ENCODE measurements at places on chromosomes 1 and 21.

GRCh38 chr1:248755517-248755916 is at the start of gene LYPD8:
Gene LYPD8 (minus strand): TSS chr1:248755759. CDS start chr1:248751081, 4,678 bp downstream.
- H3K36me3 ChIP-seq = no peaks in the 10 kb centered on the region
- H3K4me3 ChIP-seq = no peak within 1 kb of the TSS
- H3K27ac ChIP-seq = no peak within 1 kb of the TSS
- DNase-seq = no peak
- H3K4me1 ChIP-seq = no peaks in the 10 kb centered on the region

DNA sequence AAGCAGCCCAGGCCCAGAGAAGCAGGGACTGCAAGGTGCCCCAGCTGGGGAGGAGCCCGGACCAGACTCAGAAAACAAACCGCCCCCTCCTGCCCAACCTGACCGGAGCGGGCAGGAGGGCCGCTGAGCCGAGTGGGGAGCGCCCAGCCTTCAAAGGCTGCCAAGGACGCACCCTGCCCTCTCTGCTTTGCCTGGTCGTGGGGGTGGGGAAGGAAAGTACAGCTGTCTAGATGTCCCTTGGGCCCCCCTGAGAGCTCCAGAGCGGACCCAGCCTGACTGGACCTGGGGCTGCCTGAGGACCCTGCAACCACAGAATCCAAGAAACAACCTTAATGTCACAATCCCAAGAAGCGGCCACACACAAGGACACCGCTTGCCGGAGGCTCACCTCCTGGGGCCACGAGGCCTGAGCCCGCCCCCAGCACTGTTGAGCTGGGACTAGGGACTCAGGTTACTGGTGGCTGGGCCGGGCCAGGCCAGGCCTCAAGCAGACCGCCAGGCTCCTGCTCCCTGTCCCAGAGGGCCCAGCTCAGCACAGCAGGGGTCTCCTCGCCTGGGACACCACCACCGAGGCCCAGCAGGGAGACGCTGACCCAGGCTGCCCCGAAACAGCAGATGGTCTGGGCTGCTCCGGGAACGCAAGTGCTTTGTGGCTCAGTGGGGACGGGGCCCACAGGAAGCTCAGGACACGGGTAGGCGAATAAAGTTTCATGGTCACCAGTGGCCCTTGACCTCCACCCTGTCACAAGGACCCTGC is 1.4 kb downstream of the DVL1 start:
- H3K36me3 ChIP-seq = no peaks in the 10 kb centered on the region
- DNase-seq = no peak
- peak overlapping the region; percentile 96 for H3K27ac ChIP-seq
- peaks cover 57% of the 10 kb centered on the region for H3K4me1 ChIP-seq
- no peaks in the 10 kb centered on the region for H3K27me3 ChIP-seq
- H3K4me3 ChIP-seq = peak overlapping the region; percentile 80

- no peaks in the 10 kb centered on the region for H3K4me1 ChIP-seq
- H3K27ac ChIP-seq = no peak overlapping the region
- no peaks in the 10 kb centered on the region for H3K27me3 ChIP-seq
- H3K4me3 ChIP-seq = no peak overlapping the region
- no peak for DNase-seq
- H3K36me3 ChIP-seq = no peaks in the 10 kb centered on the region
Observed at GRCh38 chr1:246428542-246429308, 78.4 kb downstream of the SMYD3 start.

- no peak overlapping the region for H3K4me3 ChIP-seq
- DNase-seq = no peak
- H3K36me3 ChIP-seq = no peaks in the 10 kb centered on the region
- H3K27ac ChIP-seq = peak overlapping the region; percentile 13
- H3K4me1 ChIP-seq = peaks cover 5% of the 10 kb centered on the region
Observed at GRCh38 chr21:15199414-15200383, 134.9 kb upstream of the NRIP1 start.

- no peak for DNase-seq
- H3K36me3 ChIP-seq = no peaks in the 10 kb centered on the region
- no peaks in the 10 kb centered on the region for H3K27me3 ChIP-seq
- no peak overlapping the region for H3K27ac ChIP-seq
- H3K4me3 ChIP-seq = no peak overlapping the region
Observed at GRCh38 chr1:6052543-6053205, 7.0 kb downstream of the KCNAB2 start.

DNA sequence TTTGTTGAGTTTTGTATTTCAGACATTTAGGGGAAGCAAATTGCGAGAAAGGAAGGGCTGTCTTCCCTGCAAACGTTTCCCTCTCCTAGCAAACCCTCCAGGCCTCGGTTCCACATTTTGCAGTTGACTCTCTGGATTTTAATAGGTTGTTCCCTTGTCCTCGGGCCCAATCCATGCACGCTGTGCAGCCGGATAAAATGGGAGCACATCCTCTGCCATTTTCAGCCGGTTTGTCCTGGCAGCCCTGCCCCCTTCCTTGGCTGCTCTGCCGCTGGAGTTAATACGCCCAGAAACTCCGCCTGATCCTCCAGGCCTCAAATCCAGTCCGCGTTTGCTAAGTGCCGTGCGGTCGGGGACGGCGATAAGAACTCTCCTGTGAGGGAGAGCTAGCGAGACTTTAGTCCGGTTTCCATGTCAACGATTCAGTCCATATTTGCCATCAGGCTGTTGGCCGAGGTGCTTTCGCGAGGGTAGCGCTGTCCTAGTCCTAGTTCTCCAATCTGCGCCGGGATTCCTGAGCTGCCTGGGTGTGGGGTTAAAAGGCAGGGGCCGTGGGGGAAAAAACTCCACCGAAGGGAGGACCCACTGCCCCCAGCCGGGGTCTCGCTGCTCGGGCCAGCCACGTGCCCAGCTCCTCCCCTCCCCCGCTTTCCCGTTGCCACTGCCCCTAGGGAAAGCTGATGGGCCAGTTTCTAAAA is 2.9 kb upstream of the ARID1A start:
- peak overlapping the region; percentile 99 for H3K27ac ChIP-seq
- no peaks in the 10 kb centered on the region for H3K36me3 ChIP-seq
- H3K4me1 ChIP-seq = peaks cover 30% of the 10 kb centered on the region
- peak overlapping the region; percentile 54 for H3K4me3 ChIP-seq
- DNase-seq = peak; percentile 98

GRCh38 chr1:30919025-30919881 is 10.7 kb upstream of the SDC3 start:
- H3K4me1 ChIP-seq = no peaks in the 10 kb centered on the region
- H3K4me3 ChIP-seq = no peak overlapping the region
- peak overlapping the region; percentile 53 for H3K27ac ChIP-seq
- DNase-seq = no peak
- no peaks in the 10 kb centered on the region for H3K27me3 ChIP-seq
- H3K36me3 ChIP-seq = no peaks in the 10 kb centered on the region

GRCh38 chr1:31886866-31887265 is 51.3 kb downstream of the PTP4A2 start:
- H3K36me3 ChIP-seq = no peaks in the 10 kb centered on the region
- no peak overlapping the region for H3K4me3 ChIP-seq
- no peak overlapping the region for H3K27ac ChIP-seq
- H3K4me1 ChIP-seq = no peaks in the 10 kb centered on the region

GRCh38 chr1:47558601-47559593 is 121.1 kb downstream of the FOXD2 start:
- no peak overlapping the region for H3K27ac ChIP-seq
- H3K4me3 ChIP-seq = no peak overlapping the region
- no peaks in the 10 kb centered on the region for H3K36me3 ChIP-seq
- no peaks in the 10 kb centered on the region for H3K27me3 ChIP-seq
- H3K4me1 ChIP-seq = no peaks in the 10 kb centered on the region
- DNase-seq = no peak

DNA sequence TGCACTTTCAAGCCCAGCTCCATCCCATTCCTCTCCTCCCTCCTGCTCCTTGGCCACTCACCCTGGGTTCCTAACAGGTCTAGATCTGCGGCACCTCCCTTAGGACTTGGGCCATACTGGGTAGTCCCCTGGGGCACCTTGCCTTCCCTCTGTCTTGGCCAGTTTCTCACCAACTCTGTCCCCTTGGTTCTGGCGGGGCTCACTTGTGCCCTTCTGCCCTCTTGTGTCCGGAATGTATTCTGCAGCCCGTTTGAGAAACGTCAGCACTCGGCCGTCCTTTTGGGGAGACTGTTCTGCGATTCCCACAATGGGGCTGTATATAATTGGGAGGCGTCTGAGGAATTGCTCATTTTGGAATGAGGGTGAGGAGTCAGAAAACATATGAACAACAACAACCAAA is 162.4 kb downstream of the ZSCAN20 start:
- no peak for DNase-seq
- no peak overlapping the region for H3K27ac ChIP-seq
- H3K36me3 ChIP-seq = no peaks in the 10 kb centered on the region
- H3K4me3 ChIP-seq = no peak overlapping the region

GRCh38 chr1:23589585-23589986 is 30.3 kb upstream of the ID3 start:
- no peak overlapping the region for H3K4me3 ChIP-seq
- no peak for DNase-seq
- H3K4me1 ChIP-seq = no peaks in the 10 kb centered on the region
- no peaks in the 10 kb centered on the region for H3K27me3 ChIP-seq

- peaks cover 30% of the 10 kb centered on the region for H3K4me1 ChIP-seq
- peaks cover 4% of the 10 kb centered on the region for H3K36me3 ChIP-seq
- DNase-seq = no peak
- peak overlapping the region; percentile 23 for H3K27ac ChIP-seq
Observed at GRCh38 chr1:202592146-202592545, 118.1 kb downstream of the SYT2 start.

- peaks cover 57% of the 10 kb centered on the region for H3K36me3 ChIP-seq
- no peak for DNase-seq
- H3K4me3 ChIP-seq = no peak overlapping the region
- no peaks in the 10 kb centered on the region for H3K27me3 ChIP-seq
Observed at GRCh38 chr1:201783572-201783971, 45.4 kb upstream of the IPO9 start.

GRCh38 chr1:42961312-42962091 is 2.8 kb upstream of the SLC2A1 start:
- H3K4me1 ChIP-seq = no peaks in the 10 kb centered on the region
- no peak for DNase-seq
- no peak overlapping the region for H3K4me3 ChIP-seq
- H3K27me3 ChIP-seq = no peaks in the 10 kb centered on the region

- peak; percentile 86 for DNase-seq
- H3K4me1 ChIP-seq = peaks cover 51% of the 10 kb centered on the region
- H3K4me3 ChIP-seq = no peak overlapping the region
- H3K27me3 ChIP-seq = no peaks in the 10 kb centered on the region
- H3K27ac ChIP-seq = peak overlapping the region; percentile 90
- no peaks in the 10 kb centered on the region for H3K36me3 ChIP-seq
Observed at GRCh38 chr1:226784081-226785049, 45.3 kb upstream of the ITPKB start.

GRCh38 chr1:43814401-43814800 is 107.1 kb downstream of the ST3GAL3 start:
- H3K27ac ChIP-seq = no peak overlapping the region
- H3K4me1 ChIP-seq = no peaks in the 10 kb centered on the region
- peaks cover 5% of the 10 kb centered on the region for H3K36me3 ChIP-seq
- no peak overlapping the region for H3K4me3 ChIP-seq
- DNase-seq = no peak
- H3K27me3 ChIP-seq = no peaks in the 10 kb centered on the region

DNA sequence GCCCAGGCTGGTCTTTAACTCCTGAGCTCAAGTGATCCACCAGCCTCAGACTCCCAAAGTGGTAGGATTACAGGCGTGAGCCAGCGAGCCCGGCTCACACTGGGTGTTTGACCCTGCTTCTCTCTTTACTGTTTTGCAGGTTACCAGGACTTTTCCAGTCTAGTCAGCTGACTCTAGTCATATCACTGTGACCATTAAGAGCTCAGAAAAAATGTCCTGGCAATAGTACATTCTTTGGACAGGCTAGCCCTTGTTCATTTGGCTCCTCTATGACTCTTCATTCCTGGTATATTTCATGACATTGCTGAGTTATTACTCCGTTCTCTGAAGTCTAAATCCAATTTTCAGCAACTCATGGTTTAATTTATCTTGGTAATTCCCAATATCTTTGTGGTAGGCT is 8.0 kb upstream of the CA6 start:
- no peaks in the 10 kb centered on the region for H3K27me3 ChIP-seq
- H3K4me3 ChIP-seq = no peak overlapping the region
- no peaks in the 10 kb centered on the region for H3K36me3 ChIP-seq
- no peak overlapping the region for H3K27ac ChIP-seq
- H3K4me1 ChIP-seq = peaks cover 11% of the 10 kb centered on the region

DNA sequence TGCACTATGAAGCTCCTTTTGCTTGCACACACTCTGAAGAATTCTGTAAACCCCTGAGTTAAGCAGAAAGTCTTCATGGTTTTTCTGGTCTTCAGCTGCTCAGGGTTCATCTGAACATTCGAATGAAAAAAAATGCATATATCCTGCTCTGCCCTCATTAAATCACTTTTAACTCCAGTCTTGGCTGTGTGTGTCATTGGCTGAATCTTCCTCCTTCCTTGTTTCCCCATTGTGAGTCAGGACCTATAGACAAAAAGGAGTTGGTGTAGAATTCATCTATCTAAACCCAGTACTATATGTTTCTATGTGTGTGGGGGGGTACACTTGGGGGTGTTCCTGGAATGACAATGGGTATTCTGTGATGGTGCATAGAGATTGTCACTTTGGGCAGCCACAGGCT is 6.6 kb upstream of the SPRR1B start:
- DNase-seq = no peak
- H3K4me1 ChIP-seq = no peaks in the 10 kb centered on the region
- no peak overlapping the region for H3K27ac ChIP-seq
- no peaks in the 10 kb centered on the region for H3K27me3 ChIP-seq
- no peak overlapping the region for H3K4me3 ChIP-seq

DNA sequence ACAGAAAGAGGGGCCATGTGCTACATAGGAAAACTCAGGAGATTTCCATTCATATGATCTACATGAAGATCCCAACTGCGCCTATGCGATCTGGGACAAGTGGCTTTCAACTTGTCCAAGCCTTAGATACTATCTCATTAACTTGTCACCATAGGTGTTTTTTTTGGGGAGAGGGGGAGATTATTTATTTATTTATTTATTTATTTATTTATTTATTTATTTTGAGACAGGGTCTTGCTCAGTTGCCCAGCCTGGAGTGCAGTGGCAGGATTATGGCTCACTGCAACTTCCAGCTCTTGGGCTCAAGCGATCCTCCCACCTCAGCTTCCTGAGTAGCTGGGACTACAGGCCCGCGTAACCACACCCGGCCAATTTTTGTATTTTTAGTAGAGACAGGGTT is 11.3 kb downstream of the FABP3 start:
- no peak overlapping the region for H3K4me3 ChIP-seq
- H3K27ac ChIP-seq = no peak overlapping the region
- no peaks in the 10 kb centered on the region for H3K4me1 ChIP-seq
- H3K27me3 ChIP-seq = no peaks in the 10 kb centered on the region
- peaks cover 46% of the 10 kb centered on the region for H3K36me3 ChIP-seq

GRCh38 chr21:45164838-45165237 is 90.5 kb downstream of the ADARB1 start:
- peak overlapping the region; percentile 63 for H3K27ac ChIP-seq
- H3K4me3 ChIP-seq = no peak overlapping the region
- no peaks in the 10 kb centered on the region for H3K27me3 ChIP-seq
- H3K4me1 ChIP-seq = peaks cover 72% of the 10 kb centered on the region
- H3K36me3 ChIP-seq = peaks cover 4% of the 10 kb centered on the region
- DNase-seq = peak; percentile 62

DNA sequence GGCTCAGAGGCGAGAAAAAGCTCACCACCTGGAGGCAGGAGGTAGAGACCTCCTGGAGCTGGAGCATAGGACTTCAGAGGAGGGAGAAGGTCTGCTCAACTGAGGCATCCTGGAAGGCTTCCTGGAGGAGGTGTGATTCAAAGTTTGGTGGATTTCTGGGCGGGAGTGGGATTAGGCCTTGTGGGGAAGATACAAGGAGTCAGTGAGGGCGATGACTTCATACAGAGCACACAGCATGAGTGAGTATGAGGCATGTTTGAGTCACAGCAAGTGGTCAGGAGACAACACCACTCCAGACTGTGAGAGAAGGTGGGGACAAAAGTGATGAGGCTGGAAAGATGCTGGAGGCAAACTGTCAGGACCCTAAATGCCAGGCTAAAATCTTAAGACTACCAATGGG is 77.6 kb downstream of the MATN1 start:
- peaks cover 6% of the 10 kb centered on the region for H3K4me1 ChIP-seq
- H3K36me3 ChIP-seq = no peaks in the 10 kb centered on the region
- no peak overlapping the region for H3K4me3 ChIP-seq
- H3K27me3 ChIP-seq = peaks cover 20% of the 10 kb centered on the region
- no peak for DNase-seq
- no peak overlapping the region for H3K27ac ChIP-seq
